Skin of body (tissue), 3 donors: ENCODE measurements at places on chromosomes 3 and 15.
A peak's percentile ranks its signal among the peaks of the same experiment; 100 is the strongest.

- DNase-seq, result no peak
Measured at GRCh38 chr3:19934098-19934566, at the start of gene EFHB. Gene EFHB, minus strand, starts transcription at chr3:19934217. Its CDS starts 199 bp downstream, at chr3:19934018.

DNA sequence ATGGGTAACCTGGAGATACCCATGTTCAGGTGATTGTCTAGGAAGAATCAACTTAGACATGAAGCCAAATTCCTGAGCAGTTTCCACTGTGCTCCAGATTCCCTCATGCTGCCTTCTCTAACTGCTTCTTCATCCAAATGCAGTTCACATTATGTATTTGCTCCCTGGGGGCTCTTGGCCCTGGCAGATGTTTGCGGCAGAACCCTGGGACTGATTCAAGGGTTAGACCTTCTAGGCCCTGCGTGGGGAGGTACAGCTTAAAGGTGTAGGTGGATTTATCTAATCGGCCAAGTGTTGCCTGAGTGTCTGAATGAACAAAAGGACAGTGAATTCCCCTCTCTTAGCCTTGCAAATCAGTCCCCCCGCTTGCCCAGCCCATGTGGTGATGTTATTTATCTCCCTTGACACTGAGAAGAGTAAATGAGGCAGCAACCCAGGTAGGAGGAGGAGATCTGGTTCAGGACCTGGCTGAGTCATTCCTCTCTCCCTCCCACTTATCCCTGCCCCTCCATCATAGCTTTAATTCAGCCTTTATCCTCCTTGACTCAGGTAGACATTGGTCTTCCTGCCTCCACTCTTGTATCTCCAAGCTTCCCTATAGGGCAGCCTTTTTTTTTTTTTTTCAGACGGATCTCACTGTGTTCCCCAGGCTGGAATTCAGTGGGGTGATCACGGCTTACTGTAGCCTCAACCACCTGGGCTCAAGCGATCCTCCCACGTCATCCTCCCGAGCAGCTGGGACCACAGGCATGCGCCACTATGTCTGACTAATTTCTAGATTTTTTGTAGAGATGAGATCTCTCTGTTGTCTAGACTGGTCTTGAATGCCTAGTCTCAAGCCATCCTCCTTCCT is 54.8 kb downstream of the MAGEF1 start:
- DNase-seq, result peak; percentile 91

DNA sequence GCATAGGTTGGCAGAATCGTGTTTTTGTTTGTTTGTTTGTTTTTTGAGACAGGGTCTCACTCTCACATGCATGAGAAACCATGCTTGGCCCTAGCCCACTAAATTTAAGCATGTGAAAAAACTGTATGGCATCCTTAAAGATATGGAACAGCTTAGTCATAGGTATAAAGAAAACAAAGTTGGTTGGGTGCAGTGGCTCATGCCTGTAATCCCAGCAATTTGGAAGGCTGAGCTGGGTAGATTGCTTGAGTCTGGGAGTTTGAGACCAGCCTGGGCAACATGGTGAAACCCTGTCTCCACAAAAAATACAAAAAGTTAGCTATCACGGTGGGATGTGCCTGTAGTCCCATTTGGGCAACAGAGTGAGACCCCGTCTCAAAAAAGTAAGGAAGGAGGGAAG is 25.2 kb downstream of the EXD1 start:
- no peak for DNase-seq

GRCh38 chr3:151918253-151919029 is 45.0 kb downstream of the SUCNR1 start:
- peak; percentile 72 for DNase-seq

DNA sequence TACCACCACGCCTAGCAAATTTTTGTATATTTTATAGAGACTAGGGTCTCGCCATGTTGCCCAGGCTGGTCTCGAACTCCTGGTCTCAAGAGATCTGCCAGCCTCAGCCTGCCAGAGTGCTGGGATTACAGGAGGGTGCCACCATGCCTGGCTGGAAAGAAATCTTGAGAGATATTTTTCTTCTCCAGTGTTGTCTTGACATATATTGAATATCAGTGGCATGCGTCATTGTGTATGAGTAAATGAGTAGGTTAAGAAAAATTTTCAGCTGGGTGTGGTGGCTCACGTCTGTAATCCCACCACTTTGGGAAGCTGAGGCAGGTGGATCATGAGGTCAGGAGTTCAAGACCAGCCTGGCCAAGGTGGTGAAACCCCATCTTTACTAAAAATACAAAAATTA is 3.5 kb upstream of the PIF1 start:
- no peak for DNase-seq
